ENCODE measurements at places on chromosomes 3 and 15. TPM values are rescaled to one million over a fixed set of nuclear protein-coding genes. Genes with fewer than 3 reads are reported as not detected.

CSTA gene
- total RNA-seq: 48.2 TPM

IGDCC3 gene
- 1.4 TPM for total RNA-seq

FHIT gene
- total RNA-seq: 13.2 TPM

AAGAB gene
- total RNA-seq: 45.7 TPM

HHATL gene
- total RNA-seq: 1.7 TPM

PCSK6 gene
- total RNA-seq: 10.5 TPM

ARGFX gene
- not detected for total RNA-seq

IQCH gene
- total RNA-seq: 1.8 TPM

PRSS50 gene
- total RNA-seq: 0.05 TPM

APOD gene
- total RNA-seq: 2.9 TPM

ATP13A4 gene
- 0.80 TPM for total RNA-seq

- DNase-seq: peak; percentile 52
Observed at GRCh38 chr3:18499301-18499700, 74.2 kb upstream of the SATB1 start.

DNA sequence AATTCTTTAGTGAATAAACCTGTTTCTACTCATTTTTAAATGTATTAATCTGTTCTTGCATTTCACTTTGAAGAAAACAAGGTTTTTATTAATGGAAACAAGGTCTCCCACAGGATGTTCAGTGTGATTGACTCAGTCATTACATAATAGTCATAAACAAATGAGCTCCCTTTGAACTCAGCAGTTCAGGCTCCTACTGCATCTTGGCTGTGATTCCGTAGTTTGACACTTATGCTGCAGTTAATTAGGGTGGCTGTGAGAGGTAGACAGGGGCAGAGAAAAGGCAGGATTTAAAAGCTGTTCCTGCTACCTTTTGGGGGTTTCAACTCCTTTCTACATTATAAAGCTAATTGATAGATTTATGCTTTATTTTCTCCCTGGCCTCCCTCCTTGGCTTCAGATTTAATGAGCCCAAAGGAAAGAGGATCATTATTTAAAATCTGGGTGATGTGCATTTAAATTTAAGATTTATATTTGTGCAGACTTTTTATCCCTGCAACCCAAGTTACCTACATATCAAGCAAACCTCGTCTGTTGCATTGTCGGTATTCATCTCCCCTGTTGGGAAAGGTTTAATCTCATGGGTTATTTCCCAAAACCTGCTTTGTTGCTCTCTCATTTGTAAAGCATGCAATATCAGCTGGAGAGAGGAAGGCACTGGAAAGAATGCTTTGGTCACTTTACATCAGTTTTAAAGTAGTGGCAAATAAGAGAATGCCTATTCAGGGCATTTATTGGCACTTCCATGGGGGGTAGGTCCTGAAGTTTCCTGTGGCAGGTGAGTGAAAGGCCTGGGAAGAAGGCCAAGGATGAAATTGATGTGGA lies 345.0 kb upstream of the NR2E3 start:
- DNase-seq: no peak

DNA sequence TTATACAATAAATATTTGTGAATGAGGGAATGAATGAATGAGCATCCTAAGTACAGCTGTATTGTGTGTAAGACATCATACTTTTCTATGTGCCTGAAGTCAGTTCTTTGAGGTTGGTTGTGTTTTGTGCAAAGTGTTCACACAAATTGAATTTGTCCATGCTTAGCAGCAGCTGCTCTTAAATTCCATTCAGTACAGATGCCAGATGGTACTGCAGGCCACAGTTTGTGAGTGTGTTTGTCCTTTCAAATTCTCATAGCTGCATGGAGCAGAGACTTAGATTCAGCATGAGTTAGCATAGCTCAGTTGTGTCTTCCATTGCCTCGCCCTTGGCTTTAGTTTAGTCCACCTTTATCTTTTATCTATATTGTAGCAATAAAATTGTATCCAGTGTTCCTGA lies 3.8 kb upstream of the ZNF385D start:
- DNase-seq: no peak

- no peak for DNase-seq
Observed at GRCh38 chr15:36497901-36498300, 81.5 kb upstream of the CDIN1 start.

GRCh38 chr3:41881233-41881821 lies 80.6 kb downstream of the ULK4 start:
- DNase-seq: peak; percentile 53

GRCh38 chr3:184361932-184362667 lies 590 bp downstream of the POLR2H start:
- peak; percentile 13 for DNase-seq

GRCh38 chr15:57138349-57138788 lies 219.9 kb downstream of the TCF12 start:
- DNase-seq: no peak

DNA sequence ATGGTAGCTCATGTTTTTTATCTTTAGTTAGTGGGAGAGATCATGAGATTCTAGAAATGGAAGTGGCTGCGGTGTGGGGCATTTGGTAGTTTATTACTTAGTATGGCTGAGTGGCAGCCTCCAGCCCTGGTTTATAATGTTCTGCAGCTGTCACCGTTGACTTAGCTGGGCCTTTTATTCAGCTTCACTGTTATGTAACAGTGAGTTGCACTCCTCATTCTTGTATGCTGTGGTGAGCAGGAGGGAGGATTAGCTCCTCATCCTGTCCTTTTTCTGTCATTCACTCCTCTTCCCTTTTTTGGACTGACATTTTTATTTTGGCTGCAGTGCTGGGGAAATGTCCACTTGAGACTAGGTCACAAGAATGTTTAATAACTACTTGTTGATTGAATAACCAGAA lies 29.5 kb downstream of the RAD54L2 start:
- DNase-seq: no peak

DNA sequence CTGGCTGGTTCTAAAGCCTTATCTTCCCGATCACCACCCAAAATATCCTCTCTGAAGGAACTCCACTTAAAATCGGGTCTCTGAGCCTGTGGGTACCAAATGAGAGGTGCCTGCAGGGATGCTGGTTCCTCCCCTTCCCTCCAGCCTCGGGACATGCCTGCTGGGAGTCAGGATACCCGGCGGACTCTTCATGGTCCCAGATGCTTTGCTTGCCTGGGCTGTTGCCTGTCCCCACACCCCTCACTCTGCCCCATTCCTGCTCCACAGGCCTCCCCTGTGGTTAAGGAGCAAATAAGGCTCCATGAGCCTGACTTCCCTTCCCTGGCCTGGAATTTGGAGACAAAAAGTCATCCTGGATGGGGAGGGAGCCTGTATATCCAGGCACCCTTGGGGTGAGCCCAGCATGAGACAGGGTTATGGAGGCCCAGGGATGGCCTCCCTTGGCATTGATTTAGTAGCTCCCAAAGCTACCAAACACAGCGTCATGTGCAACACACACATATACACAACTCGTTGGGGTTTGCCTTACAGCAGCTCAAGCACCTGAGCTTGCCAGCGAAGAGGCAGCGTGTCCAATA lies 12.3 kb upstream of the CORO2B start:
- no peak for DNase-seq

DNA sequence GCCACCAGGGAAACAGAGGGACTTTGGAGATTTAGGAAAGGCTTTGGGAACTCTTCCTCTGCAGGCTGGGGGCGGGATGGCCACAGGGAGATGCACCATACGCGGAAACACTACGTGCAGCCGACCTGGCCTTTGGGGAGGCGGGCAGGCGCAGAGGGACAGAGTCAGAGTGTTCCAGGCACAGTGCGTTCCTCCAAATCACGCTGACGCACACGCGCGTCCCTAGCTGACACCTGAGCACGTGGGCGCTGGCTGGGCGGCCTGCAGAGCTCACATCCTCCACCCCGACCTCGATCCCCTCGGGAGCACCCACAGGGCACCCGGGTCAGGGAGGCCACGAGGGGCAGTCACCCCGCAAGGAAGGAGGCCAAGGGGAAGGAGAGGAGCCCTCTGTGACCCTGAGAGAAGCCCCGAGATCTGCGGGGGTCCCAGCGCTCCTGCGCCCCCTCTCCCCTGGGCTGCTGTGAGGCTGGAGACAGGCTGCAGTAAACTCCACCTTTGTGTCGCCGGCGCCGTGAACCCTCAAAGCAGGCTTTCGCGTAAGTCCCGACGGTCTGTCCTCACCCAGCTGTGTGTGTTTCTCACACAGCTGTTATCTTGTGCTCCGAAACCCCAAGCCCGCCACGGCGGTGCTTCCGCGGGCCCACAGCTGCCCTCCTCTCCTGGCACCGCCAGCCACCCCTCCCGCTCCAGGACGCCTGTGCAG lies 196.3 kb downstream of the OCA2 start:
- DNase-seq: no peak

- DNase-seq: no peak
Observed at GRCh38 chr3:183310936-183311335, 57.9 kb downstream of the B3GNT5 start.

DNA sequence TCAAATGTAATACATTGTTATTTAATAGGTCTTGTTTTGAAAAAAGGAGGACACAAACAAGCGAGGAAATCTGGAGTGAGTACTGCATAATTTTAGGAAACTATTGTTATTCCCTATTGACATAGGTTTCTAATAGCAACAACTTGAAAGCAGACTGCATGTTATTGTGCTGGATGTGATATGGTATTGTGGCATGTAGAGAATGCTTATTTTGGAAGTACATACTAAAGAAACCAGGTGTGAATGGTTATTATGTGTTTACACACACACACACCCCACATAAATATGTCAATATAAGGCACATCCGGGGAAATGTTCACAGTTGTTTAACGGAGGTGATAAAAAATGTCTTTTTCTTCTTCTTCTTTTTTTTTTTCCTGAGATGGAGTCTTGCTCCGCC lies 5.9 kb upstream of the MORF4L1 start:
- no peak for DNase-seq

GRCh38 chr3:51845129-51845528 lies 16.3 kb upstream of the IQCF2 start:
- DNase-seq: no peak

DNA sequence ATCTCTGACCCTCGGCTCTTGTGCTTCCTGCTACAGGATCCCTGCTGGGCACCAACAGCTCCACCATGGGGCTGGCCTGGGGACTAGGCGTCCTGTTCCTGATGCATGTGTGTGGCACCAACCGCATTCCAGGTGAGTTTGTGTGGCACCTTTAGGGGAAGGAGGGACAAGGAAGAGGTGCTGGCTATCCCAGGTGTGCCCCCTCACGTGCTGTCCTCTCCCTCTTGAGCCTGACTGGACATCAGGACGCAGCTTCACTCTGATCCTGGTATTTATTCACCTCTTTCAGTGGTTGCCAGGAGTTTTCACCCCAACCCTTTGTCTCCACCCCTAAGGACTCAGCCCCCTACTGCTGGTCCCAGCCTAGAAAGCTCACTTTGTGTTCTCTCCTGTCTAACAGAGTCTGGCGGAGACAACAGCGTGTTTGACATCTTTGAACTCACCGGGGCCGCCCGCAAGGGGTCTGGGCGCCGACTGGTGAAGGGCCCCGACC lies 960 bp downstream of the THBS1 start:
- DNase-seq: no peak

- no peak for DNase-seq
Observed at GRCh38 chr3:42226470-42227425, 39.2 kb downstream of the CCK start.

- DNase-seq: no peak
Observed at GRCh38 chr3:14827776-14828175, 9.0 kb downstream of the FGD5 start.

DNA sequence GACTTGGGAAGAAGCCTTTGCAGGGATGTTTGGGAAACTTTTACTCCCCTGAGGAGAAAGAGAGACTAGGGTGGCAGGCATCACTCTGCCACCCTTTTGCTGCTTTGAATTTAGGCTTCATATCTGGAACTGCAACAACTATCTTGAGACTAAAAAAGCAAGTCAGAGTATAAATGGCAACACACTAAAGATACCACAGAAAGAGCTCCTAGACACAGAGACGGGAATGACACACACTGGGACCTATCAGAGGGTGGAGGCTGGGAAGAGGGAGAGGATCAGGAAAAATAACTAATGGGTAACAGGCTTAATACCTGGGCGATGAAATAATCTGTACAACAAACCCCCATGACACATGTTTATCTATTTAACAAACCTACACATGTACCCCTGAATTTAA lies 237.8 kb downstream of the FGF12 start:
- no peak for DNase-seq

DNA sequence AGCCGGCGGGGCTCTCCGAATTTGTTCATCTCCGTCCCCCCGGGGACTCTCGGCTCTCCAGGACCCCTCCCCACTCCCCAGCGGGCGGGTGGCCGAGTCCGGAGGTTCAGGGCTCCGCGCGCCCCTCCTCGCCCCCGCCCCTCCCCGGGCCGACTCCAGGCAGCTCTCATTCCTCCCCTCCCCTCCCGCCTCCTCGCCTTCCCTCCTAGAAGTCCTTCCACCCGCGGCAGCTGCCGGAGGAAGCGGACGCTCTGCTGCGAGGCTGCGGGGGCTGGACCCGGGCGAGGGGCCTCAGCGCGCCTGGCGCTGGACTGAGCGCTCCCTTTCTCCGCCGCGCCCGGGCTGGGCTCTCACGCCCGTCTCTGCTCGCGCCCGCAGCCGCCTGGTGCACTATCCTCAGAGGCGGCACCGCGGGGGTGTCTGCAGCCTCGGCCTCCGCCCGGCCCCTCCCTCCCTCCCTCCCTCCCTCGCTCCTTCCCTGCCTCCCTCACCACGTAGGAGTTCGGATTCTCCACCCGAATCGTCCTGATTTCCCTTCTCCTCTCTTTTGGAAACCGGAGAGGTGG lies at the start of gene ROBO2:
Gene ROBO2 (plus strand): TSS at position 494 of the 566 bp plus-strand sequence. CDS start 687 bp downstream, outside the sequence.
- no peak for DNase-seq

DNA sequence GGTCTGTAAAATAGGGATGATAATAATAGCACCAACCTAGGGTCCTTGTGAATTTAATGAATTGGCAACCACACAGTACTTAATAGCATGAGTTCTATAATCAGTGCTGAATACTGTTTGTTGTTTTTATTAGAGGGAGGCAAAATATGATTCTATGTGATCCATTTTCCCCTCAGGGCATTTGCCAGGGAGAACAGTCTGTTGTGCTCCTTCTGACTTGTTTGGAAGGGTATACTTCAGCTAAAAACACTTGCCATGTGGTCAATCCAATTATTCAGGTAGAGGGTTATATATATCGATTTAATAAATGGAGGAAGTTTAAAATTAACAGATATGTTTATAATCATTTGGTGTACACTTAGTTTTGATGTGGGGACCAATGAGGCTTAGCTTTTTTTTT lies 305.3 kb downstream of the CHST2 start:
- no peak for DNase-seq

GRCh38 chr3:116971531-116971930 lies 262.0 kb downstream of the TUSC7 start:
- no peak for DNase-seq

DNA sequence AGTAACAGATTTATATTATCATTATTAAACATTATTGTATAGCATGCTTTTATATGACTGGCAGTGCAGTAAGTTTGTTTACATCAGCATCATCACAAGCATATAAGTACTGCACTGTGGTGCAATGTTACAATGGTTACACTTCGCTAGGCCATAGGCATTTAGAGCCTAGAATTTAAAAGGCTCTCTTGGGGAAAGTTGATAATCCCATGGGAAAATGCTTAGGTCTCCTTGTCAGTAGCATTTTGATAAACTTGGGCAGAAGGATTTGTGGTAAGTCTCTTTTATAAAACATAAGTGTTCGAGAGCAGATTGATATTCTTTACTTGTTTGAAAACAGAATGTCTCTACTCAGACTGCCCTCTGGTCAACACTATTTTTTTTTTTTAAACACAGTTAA lies 7.5 kb downstream of the DTWD1 start:
- DNase-seq: no peak
